Activated naive CD8-positive, alpha-beta T cell treated with anti-CD3 and anti-CD28 coated beads, Interleukin-2, amount 50 U/mL, for 16 hours (primary cell): ENCODE measurements at places on chromosomes 11 and 22.
A peak's percentile ranks its signal among the peaks of the same experiment; 100 is the strongest.

DNA sequence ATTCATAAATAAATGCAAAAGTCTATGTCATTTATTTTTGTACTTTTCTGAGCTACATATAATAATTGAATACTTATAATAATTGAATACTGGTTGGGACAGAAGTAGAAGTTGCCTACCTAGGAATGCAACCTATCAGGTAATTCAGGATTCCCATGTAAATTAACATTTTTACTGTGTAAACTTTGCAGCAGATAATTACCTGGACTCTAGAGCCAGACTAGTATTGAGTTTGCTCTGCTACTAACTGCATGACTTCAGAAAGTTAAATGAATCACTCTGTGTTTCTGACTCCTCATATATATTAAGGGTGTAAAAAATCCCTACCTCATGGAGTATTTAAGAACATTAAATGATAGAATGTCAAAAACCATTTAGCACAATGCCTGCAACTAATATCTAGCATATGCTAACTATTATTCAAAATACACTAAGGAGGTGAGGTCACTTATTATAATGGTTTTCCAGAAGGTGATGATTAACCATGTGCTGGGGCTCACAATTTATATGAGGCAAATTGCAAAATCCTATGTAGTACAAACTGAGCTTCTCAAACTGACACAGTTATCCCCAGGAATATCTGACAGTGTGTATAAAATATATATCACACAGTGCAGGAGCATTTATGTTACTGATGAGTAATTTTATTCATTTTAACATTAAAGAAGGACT lies 138.1 kb upstream of the ANO3 start:
- DNase-seq = no peak

GRCh38 chr22:49569286-49570031 lies 258.2 kb downstream of the BRD1 start:
- no peak for DNase-seq

- DNase-seq = no peak
These were observed 44.3 kb downstream of the NNMT start for GRCh38 chr11:114340311-114341131.

DNA sequence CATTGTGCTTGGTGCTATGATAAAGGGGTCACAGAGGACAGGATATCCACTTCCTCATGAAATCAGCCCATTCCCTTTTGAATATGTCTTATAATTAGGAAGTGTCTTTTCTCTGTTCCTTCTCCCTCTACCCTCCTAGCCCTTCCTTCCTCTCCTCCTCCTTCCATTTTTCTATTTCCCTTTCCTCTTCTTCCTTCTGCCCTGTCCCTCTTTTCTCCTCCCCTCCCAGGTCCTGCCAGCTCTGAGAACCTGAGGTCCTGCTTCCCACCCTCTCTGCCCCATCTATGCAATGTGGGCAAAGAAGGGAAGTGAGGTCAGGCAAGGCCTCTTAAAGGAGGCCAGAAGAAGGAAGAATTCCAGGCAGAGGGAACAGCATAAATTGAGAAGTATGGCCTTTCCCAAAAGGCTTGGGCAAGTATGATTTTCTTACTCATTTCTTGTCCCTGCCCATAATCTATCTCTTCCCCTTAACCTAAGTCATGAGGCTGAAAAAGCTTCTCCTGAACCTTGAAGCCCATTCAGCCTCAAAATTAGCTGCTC lies 7.7 kb upstream of the UBASH3B start:
- no peak for DNase-seq

DNA sequence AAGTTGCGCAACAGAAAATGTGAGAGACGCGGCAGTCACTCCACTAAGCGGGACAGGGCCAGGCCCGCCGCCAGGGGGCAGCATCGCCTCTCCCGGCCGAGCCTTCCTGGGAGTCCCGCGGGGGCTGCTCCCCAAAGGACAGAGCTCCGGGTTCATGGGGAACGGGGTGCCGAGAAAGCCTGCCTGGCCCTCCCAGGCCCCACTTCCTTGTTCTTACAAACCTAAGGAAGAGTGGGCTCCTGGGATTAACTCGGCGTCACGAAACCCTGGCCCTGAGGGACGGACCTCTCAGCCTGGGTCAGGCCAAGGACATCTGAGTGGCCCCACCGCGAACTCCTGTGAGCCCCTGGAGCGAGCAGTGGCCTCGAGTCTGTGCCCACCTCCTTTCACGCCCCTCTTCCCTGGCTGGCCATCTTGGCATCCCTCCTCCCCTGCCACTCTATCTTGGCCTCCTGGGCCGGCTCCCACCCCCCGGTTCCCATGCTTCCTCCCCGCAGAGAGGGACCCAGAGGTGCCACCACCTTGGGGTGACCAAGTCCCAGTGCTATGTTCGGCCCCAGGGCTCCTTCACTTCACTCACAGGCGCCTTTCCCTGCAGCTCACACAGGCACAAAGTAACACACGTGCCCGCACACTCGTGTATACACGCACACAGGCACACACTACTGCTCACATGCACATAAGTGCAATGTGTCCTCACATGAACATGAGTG lies 99.9 kb upstream of the FGF3 start:
- peak; percentile 37 for DNase-seq

GRCh38 chr11:46252373-46252914 lies 25.0 kb upstream of the CREB3L1 start:
- DNase-seq = no peak

- DNase-seq = no peak
These were observed 3.8 kb upstream of the CYB5R2 start for GRCh38 chr11:7677071-7677470.

DNA sequence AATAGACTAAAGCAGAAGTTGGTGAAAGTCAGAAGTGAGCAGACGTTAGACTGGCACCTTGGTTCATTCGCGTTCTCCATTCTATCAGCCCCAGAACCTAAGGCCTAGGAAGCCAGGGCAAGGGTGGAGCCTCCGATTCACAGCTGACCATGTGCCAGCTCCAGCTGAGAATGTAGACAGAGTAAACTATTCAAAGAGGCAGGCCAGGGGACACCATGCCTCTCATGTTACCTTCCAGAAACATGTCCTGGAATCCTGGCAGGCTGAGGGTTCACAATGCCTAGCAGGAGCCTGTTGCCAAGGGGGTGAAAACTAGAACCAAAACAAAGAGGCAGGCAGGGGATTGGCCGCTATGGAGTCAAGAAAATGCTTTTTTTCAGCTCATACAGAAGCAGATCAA lies 224.4 kb upstream of the POU2AF2 start:
- no peak for DNase-seq

DNA sequence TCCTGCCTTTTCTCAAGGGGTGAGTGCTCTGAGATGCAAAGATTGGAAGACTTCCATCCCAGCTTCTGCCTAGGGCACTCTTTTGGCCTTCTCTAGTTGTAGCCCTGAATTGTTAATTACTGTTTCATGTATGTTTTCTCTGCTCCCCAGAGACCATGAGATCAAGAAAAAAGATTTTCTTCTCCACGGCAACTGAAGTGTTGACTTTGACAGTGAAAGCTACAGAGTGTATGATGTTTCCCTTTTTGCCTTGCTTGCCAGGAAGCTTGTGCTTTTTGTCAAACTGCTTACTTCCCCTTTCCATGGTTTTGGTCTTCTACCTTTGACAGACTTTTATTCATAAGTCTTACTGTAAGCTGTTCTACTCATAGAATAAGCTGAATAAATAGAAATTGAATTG lies 23.3 kb upstream of the EIF3D start:
- DNase-seq = no peak

- DNase-seq = no peak
These were observed 19.4 kb downstream of the MRPL23 start for GRCh38 chr11:1966531-1966930.

- DNase-seq = no peak
These were observed 38.6 kb upstream of the MMP13 start for GRCh38 chr11:102994105-102994504.
